ENCODE measurements at places on chromosomes 11 and 22. TPM values are rescaled to one million over a fixed set of nuclear protein-coding genes. Genes with fewer than 3 reads are reported as not detected.

DNA sequence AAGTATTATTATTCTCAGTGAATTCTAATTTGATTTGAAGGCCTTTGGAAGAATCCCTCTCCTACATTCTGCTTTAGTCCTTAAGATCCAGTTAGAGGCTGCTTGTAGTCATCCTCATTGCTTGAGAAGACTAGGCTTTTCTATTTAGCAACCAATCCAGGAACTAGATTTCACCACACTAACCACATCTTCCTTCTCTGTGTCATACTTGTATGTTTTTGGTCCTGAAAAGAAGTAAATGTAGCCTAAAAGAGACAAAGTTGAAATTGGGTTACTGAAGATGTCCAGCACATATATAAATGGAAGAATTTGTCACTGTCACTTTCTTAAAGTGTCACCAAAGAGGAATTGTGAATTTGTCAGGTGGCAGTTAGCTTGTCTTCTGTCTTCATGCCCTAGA lies 46.6 kb upstream of the MMP7 start:
- no peak overlapping the region for H3K27ac ChIP-seq
- no peaks in the 10 kb centered on the region for H3K27me3 ChIP-seq
- no peak overlapping the region for H3K4me3 ChIP-seq
- DNase-seq, result no peak

DNA sequence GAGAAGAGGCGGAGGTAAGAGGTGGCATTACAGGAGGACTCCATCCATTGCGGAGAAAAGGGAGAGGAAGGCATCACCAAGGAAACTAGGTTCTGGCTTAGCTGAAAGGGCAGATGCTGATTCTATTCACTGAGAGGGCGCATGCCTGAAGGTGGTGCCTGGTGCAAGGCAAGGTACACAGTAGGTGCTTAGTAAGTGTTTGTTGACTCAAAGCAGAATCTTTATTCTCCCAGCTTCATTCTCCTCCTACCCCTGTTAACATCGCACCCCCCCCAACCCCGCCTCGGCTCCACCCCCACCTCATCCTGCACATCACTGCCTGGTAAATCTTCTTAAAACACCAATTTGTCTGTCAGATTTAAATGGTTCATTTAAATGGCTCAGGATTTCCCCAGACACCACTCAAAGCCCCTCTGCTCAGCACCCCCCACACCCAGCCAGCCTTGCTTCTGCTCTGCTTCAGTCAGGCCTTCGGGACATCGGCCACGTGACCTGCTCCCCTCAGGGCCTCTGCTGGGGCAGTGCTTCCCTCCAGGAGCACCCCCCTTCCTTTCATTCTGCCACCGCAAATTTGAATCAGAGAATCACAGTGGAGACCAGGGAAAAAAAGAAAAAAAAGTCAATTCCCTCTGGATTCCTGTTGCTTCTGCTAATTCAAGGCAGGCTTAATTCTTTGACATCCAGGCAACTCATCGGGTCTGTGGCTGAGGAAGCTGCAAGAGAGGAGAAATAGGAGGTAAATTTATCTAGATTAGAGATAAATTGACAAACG lies 17.8 kb upstream of the RCN1 start:
- H3K4me3 ChIP-seq, result no peak overlapping the region
- H3K4me1 ChIP-seq, result peaks cover 31% of the 10 kb centered on the region
- no peaks in the 10 kb centered on the region for H3K27me3 ChIP-seq
- DNase-seq, result peak; percentile 23
- no peak overlapping the region for H3K27ac ChIP-seq

DNA sequence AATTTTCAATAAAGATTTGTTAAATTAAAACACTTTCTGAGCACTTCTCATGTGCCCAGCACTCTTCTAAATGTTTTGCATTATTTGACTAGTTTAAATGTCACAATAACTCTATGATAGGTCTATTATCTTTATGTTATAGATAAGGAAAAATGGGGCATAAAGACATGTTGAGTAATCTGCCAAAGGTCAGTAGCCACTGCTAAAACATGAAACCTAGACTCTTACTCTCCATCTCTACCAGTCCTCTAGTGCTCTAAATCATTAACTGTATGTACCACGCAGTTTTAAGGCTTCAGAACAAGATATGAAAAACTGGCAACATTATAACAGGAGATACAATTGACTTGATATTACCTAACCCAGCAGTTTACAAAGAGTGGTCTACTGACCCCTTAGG lies 6.9 kb downstream of the RAB6A start:
- no peaks in the 10 kb centered on the region for H3K27me3 ChIP-seq
- no peak overlapping the region for H3K27ac ChIP-seq
- peaks cover 35% of the 10 kb centered on the region for H3K4me1 ChIP-seq
- no peak for DNase-seq
- H3K36me3 ChIP-seq, result no peaks in the 10 kb centered on the region

Gene OR4D5
- not detected for total RNA-seq

GRCh38 chr11:72984453-72985077 lies 157.6 kb downstream of the FCHSD2 start:
- H3K27ac ChIP-seq, result no peak overlapping the region
- DNase-seq, result no peak
- H3K4me1 ChIP-seq, result peaks cover 4% of the 10 kb centered on the region
- H3K36me3 ChIP-seq, result peaks cover 4% of the 10 kb centered on the region
- H3K4me3 ChIP-seq, result no peak overlapping the region
- no peaks in the 10 kb centered on the region for H3K27me3 ChIP-seq

GRCh38 chr22:28799606-28800307 lies 612 bp downstream of the XBP1 start:
- peak; percentile 46 for DNase-seq
- H3K27me3 ChIP-seq, result no peaks in the 10 kb centered on the region
- H3K4me3 ChIP-seq, result peak overlapping the region; percentile 92
- peak overlapping the region; percentile 93 for H3K27ac ChIP-seq

DNA sequence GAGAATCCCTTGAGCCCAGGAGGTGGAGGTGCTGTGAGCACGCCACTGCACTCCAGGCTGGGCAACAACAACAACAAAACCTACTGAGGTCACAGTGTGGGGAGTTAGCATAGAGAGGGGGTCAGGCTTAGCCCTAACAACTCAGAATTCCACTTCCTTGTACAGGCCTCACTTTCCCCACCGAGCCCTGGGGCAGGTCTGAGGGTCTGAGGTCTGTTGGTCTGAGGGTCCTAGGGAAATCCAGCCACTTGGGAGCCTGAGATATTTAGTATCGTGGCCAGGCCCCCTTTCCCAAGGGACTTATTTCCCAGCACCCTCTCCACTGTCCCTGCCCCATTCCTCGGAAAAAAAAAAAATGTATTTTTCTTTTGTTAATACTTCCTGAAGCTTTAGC lies 34.8 kb upstream of the HORMAD2 start:
- no peak overlapping the region for H3K4me3 ChIP-seq
- no peak overlapping the region for H3K27ac ChIP-seq
- H3K4me1 ChIP-seq, result peaks cover 28% of the 10 kb centered on the region
- no peaks in the 10 kb centered on the region for H3K27me3 ChIP-seq
- H3K36me3 ChIP-seq, result no peaks in the 10 kb centered on the region
- no peak for DNase-seq

DNA sequence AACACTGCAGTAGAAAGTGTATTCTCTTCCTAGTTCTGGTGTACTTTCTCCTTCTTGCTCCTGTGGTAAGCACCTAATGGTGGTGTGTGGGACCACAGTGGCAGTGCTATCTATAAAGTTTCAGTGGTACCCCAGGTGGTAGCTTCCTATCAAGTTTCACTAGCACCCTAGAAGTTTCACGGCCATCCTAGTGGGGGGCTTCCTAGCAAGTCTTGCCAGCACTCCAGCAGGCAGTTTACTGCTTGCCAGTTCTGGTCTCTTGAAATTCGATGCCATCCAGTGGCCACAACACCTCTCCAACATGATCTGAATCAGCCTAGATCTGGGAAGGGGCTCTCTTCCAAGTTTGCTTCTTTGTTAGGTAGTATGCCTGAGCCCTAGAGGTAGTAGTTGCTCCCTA lies 229.6 kb downstream of the SWAP70 start:
- no peak for DNase-seq
- H3K27ac ChIP-seq, result no peak overlapping the region
- peaks cover 11% of the 10 kb centered on the region for H3K36me3 ChIP-seq
- H3K4me3 ChIP-seq, result no peak overlapping the region
- H3K4me1 ChIP-seq, result no peaks in the 10 kb centered on the region
- H3K27me3 ChIP-seq, result no peaks in the 10 kb centered on the region

DNA sequence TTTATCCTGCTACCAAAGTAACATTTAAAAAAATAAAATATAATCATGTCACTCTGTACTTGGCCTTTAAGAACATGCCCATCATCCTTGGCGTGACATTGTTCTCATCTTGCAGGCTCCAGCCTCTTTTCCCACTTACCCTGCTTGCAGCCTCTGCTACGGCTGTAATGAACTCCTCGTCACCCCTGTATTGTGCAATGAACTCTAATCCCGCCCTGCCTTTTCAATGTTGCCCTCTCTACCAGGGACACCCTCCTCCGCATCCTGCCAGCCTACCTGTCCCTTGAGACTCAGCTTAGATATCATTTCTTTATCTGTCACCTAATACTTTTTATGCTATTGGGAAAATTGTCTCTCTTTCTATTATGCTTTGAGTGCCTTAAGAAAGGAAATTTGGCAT lies 12.6 kb upstream of the MMP20 start:
- no peak for DNase-seq
- no peaks in the 10 kb centered on the region for H3K36me3 ChIP-seq
- no peak overlapping the region for H3K27ac ChIP-seq
- H3K4me1 ChIP-seq, result peaks cover 17% of the 10 kb centered on the region

Gene SCUBE1
- total RNA-seq, result 12.1 TPM

GRCh38 chr11:14249121-14249963 lies 109.6 kb downstream of the RRAS2 start:
- H3K4me3 ChIP-seq, result no peak overlapping the region
- H3K36me3 ChIP-seq, result no peaks in the 10 kb centered on the region
- H3K27ac ChIP-seq, result no peak overlapping the region
- H3K4me1 ChIP-seq, result peaks cover 18% of the 10 kb centered on the region
- H3K27me3 ChIP-seq, result peaks cover 21% of the 10 kb centered on the region
- peak; percentile 77 for DNase-seq

GRCh38 chr11:126808296-126808695 lies 192.3 kb downstream of the KIRREL3 start:
- H3K27me3 ChIP-seq, result no peaks in the 10 kb centered on the region
- H3K4me1 ChIP-seq, result peaks cover 30% of the 10 kb centered on the region
- no peak overlapping the region for H3K27ac ChIP-seq

GRCh38 chr11:78533399-78533798 lies 41.3 kb downstream of the NARS2 start:
- H3K27ac ChIP-seq, result no peak overlapping the region
- peaks cover 4% of the 10 kb centered on the region for H3K36me3 ChIP-seq
- no peak overlapping the region for H3K4me3 ChIP-seq
- no peaks in the 10 kb centered on the region for H3K27me3 ChIP-seq

Gene CHEK1
- 106 TPM for total RNA-seq

Gene NLRX1
- total RNA-seq, result 9.1 TPM

DNA sequence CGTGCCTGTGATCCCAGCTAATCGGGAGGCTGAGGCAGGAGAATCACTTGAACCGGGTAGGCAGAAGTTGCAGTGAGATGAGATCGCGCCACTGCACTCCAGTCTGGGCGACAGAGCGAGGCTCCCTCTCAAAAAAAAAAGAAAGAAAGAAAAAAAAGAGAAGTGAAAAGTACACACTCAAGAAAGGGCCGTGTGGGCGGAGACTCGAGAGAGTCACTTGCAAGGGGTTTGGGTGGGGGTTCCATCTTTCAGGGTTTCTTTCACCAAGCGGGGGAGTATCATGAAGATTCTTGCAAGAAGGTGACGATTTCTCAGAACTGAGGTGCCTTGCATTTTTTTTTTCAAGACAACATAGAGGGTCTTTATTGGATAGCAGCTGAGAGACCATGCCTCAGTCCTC lies 4.0 kb upstream of the IFITM5 start:
- no peak overlapping the region for H3K27ac ChIP-seq
- H3K27me3 ChIP-seq, result peaks cover 10% of the 10 kb centered on the region
- peaks cover 46% of the 10 kb centered on the region for H3K4me1 ChIP-seq
- DNase-seq, result no peak

- no peak for DNase-seq
- H3K27ac ChIP-seq, result no peak overlapping the region
- H3K27me3 ChIP-seq, result no peaks in the 10 kb centered on the region
- H3K36me3 ChIP-seq, result peaks cover 14% of the 10 kb centered on the region
Measured at GRCh38 chr22:30014244-30014643, 66.0 kb upstream of the HORMAD2 start.

GRCh38 chr22:35288116-35288515 lies 11.6 kb upstream of the TOM1 start:
- no peak overlapping the region for H3K4me3 ChIP-seq
- no peaks in the 10 kb centered on the region for H3K27me3 ChIP-seq
- no peak for DNase-seq
- no peaks in the 10 kb centered on the region for H3K4me1 ChIP-seq
- H3K36me3 ChIP-seq, result peaks cover 14% of the 10 kb centered on the region

All from neural crest cell (in vitro differentiated cells).